ENCODE measurements at places on chromosomes 6 and 20. TPM values are rescaled to one million over a fixed set of nuclear protein-coding genes. Genes with fewer than 3 reads are reported as not detected.

PRDM1 gene
- 0.62 TPM for total RNA-seq

GABRR1 gene
- 0.16 TPM for total RNA-seq

TREM1 gene
- not detected for total RNA-seq

CALHM6 gene
- total RNA-seq, result 0.27 TPM

IL20RA gene
- 2.4 TPM for total RNA-seq

WFDC5 gene
- not detected for total RNA-seq

- DNase-seq, result no peak
Observed at GRCh38 chr6:169379495-169380070, 125.9 kb upstream of the THBS2 start.

DNA sequence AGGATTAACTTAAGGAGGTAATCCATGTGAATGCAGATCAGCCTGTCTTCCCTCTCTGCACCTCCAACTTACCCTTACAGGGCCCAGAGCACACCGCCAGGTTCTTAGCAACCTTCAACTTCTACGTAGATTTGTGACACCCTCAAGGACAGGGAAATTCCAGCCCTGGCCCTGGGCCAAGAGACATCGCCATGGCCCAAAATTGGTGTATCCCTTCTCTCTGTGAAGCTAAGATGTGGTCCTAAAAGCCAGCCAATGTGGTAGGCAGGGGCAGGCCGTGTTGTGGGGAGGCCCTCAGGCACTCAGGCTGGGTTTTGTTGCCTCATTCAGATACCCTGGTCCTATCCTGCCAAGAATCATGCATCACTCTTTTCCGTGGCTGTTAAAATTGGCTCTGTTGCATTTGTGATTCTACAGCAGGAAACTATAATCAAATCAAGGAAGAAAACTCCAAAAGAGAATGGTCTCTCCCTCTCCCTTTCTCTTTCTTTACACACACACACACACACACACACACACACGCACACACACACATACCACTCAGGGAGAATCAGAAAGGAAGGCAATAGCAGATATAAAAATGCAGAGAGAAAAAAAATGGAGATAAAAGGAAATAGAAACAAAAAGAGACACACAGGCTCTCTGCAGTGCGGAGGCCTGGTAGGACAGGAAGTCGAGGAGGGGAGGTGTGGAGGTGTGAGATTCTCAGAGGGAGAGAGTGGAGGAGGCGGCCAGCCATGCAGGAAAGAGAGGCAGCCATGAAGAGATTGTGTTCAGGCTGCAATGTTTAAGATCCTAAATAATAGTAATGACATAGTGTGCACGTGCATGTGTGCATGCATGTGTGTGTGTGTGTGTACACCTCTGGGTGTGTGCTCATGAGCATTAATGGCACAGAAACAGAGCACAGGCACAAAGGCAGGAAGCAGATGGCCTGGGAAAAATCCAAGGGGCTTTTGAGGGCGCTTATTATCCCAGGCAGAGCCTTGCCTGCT, 201.8 kb upstream of the LRFN2 start:
- peak; percentile 28 for DNase-seq

DNA sequence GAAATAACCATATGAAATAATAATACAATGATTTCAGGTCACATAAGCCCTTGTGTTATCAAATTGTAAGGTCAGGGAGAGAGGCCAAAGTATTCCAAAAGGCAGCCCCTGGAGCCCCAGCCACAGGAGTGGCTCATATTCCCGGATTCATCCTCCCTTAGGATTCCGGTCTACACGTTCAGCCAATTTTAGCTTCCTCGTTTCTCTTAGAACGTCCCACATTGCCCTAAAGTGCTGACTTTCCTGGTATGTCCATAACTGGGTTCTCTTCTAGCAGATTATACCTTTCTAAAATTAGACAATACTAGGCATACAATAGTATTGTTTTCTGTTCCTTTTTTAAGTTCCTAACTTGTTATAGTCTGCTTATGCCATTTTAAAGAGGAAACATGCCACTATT, 192.7 kb upstream of the NOX3 start:
- DNase-seq, result no peak

GRCh38 chr20:60306105-60306504, 347.9 kb downstream of the CDH26 start:
- DNase-seq, result no peak

- DNase-seq, result peak; percentile 64
Observed at GRCh38 chr20:5056801-5057599, 55.7 kb upstream of the SLC23A2 start.

- DNase-seq, result no peak
Observed at GRCh38 chr6:144737998-144738397, 452.9 kb downstream of the UTRN start.

DNA sequence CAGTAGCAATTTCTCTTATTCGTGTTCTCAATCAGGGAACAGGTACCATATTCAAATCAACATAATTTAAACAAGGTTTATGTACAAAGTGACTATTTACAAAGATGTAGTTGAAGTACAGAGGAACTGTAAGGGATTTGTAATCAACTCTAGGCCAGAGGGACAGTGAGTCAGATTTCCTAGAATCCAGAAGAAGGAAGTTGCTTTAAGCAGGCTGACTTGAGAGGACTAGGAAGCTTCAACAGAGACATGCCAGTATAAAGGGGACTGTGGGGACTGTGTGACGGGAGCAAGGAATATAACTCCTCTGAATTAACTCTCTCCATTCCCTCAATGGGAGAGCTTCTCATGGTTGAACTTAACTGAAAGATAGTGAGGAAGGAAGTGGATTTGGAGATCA, 427.4 kb upstream of the JAG1 start:
- DNase-seq, result no peak

DNA sequence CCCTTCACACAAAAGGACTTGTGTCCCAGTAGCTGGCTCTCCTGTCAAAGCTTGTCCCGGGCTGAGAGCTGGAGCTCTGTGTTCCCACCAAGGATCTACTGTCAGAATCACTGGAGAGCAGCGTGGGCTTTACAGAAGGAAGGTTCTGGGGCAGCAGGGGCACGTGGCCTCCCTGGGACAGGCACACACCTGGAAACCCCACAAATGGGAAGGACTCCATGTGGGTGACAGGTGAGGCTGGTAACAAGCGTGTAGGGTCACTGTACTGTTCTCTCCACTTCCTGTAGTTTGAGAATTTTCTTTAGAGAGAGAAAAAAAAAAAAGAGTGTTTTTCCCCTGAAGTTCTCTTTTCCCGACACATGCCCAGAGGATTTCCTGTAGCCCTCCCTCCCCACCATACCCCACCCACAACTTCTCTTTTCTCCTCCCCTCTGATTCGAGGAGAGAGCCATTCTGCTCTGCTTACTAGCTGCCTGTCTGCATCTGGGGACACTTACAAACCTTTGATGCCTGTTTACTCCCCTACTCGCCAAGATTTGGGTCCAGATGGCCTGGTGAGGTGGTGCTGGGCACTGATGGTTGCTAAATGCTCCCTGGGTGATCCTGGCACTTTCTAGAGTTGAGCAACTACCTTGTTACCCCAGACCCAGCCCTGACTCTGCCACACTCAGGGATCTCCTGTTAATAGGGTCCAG, 84.1 kb upstream of the SIRPA start:
- no peak for DNase-seq
